ENCODE measurements at places on chromosomes 16 and 17.

DNA sequence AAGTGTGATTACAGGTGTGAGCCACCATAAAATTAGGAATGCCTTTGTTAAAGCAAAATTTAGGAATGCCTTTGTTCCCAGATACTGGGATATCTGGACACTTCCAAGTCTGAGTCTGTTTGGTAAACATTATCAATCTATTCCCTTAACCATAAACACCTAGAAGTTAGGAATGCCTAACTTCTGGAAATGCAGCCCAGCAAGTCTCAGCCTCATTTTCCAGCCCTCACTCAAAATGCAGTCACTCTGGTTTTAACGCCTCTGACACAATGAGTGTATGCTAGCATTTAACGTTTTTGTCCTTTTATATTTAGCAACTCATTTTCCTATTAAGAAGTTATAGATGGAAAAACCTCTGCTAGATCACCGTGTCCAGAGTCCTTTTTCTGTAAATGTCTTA is 34.4 kb upstream of the HAS3 start:
- DNase-seq = no peak

DNA sequence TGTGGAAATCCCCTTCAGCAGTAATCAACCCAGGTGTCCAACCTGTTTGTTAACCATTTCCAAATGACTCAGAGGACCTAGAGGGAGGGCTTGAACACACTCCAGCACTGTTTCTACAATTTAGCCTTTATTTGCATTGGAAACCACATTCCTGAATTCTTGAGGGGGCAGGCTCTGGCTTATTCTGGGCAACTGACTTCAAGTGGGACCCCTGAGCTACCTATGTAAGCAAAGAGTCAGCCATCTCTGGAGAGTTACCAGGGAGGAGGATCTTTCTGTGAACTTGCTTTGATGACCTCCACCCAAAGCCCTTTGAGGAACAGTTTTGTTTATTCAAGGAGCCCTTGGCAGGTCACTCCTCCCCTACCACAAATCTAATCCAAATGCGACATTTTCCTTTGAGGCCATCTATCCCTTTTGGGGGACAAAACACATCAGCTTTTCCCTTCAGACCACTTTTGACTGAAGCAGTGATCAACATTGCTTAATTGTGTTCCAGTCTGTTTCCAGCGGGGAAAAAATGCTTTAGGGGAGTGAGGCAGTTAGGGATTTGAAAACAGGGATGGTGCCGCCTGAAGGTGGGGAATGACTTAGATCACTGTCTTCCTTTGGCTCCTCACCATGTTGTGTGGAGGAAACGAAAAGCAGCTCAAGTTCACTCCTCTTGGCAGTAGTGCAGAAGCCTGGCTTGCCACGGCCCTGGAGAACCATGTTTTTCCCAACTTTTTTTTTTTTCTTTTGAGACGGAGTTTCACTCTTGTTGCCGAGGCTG is 46.2 kb downstream of the TUBD1 start:
- peak; percentile 98 for DNase-seq

DNA sequence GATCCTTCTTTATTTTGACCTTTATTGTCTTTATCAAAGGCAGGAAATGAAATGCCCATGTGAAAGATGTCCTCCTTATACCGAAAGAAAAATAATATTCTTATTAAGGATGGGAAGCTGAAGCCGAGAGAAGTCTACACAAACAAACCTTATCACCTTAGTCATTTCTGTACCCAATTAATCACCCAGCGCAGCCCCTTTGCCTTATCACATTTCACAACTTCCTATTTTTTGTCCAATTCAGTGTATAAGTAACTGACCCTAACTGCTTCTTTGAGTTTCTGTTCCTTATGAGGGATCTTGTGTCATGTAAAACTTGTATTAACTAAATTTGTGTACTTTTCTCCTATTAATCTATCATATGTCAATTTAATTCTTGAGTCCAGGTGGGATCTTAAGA is 16.4 kb upstream of the CCL23 start:
- no peak for DNase-seq

GRCh38 chr17:50181144-50181543 is 15.3 kb downstream of the SGCA start:
- no peak for DNase-seq

GRCh38 chr16:21646721-21647561 is 5.5 kb downstream of the IGSF6 start:
- no peak for DNase-seq

GRCh38 chr16:13130586-13130985 is 229.2 kb downstream of the SHISA9 start:
- DNase-seq = no peak

DNA sequence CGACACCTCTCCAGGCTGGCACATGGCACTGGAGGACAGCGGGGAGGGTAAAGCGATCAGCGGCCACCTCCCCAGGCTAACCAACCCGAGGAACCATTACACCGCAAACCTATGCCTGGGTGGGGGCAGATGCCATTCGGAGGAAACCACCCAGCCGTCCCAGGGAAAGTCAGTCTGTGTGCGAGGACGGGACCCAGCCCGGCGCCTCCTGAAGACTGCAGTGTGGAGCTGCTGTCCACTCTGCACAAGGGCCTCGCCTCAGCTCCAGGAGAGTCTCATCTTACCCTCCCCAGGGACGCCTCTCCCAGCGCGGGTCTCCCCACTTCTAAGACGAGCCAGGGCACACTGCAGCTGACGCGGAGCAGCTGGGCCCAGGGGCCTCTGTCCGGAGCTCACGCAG is 8.0 kb downstream of the SLC38A10 start:
- DNase-seq = no peak

GRCh38 chr16:78436846-78437245 is 337.4 kb downstream of the WWOX start:
- DNase-seq = no peak

- no peak for DNase-seq
Observed at GRCh38 chr16:58026705-58027160, 1.2 kb downstream of the MMP15 start.

DNA sequence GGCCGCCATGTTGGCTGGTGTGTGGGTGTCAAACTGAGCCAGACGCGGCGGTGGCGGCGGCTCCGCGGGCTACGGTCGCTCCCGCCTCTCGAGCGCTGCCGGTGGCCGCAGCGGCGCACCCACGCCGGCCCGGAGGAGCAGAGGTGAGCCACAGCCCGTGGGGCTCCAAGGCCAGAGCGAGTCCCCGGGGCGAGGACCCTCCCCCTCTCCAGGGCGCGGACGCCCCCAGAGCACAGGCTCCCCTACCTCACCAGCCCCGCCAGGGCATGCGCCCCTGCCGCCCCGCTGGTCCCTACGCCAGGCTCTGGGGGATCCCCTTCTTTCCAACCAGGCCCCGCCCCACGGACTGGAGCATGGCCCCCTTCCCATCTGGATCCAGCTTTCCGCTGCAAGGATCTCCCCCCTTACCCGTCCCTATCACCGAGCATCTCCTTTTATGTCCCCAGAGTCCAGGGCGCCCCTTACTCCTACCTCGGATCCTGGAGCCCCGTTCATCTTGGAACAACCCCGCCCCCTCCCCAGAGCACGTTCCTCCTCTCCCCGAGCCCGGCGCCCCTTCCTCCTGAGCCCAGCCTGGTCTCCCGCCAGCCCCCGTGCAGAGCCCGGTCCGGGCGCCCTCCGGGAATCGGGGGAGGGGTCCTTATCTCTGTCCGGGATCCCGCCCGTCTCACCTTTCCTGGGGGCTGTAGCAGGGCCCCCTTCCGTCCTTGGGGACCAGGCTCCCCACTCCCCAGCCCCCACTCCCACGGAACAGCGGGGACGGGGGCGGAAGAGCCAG is 412 bp downstream of the EPN2 start:
- DNase-seq = no peak

GRCh38 chr17:73261952-73262675 is 434 bp upstream of the CPSF4L start:
- DNase-seq = no peak

DNA sequence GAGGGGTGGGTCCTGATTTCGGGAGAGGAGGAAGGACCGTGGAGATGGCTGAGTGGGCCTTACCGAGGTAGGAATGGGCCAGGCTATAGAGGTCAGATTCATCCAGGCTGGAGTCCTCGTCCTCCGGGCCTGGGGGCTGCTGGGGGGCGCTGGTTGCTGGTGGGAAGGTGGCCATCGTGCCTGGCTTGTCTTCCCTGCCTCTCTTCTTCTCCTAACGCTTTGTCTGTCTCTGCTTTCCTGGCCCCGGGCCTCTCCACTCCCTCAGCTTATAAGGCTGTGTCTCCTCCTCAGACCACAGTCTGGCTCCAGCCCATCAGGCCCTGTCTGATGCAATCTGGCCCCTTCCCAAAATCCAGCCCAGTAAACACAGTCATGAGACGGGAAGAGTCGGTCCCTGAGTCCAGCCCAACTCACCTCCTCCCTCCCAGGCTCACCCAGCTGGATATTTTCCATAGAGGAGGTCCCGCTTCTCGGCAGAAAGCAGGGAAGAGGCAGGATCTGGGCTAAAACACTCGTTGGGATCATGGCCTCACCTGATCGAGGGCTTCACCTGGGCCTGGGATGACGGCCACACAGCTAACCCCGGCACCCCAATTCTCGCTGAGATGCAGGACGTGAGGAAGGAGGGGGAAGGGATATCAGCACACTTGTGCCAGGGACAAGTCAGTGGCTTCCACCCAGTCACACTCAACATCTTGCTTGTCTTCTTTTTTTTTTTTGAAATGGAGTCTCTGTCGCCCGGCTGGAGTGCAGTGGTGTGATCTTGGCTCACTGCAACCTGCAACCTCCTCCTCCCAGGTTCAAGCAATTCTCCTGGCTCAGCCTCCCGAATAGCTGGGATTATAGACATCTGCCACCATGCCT is at the start of gene NUPR1:
Gene NUPR1 (minus strand): TSS at position 242 of the 864 bp plus-strand sequence. CDS start 67 bp downstream, at position 175.
- DNase-seq = no peak

- no peak for DNase-seq
Observed at GRCh38 chr16:63187638-63188037, 1151.4 kb upstream of the CDH8 start.

GRCh38 chr16:31198207-31198882 is 4.2 kb downstream of the PYCARD start:
- no peak for DNase-seq

DNA sequence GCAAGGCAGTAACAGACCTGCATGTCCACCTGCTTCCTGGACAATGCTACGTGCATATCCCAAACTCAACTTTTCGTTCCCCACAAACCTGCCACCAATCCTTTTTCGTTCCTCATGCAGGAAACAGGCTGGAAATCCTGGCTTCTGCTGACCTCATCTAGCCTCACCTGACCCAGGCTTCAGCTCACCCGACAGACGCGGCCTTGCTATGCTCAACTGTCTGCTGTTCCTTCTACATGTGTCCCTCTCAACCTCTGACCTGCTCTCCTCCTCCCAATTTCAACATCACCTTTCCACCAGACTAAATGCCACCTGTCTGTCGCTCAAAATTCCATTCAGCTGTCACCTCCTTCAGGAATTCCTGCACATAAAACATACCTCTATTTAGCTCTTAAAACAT is 44.5 kb downstream of the XPO6 start:
- no peak for DNase-seq

- no peak for DNase-seq
Observed at GRCh38 chr16:17382949-17383863, 87.6 kb downstream of the XYLT1 start.

DNA sequence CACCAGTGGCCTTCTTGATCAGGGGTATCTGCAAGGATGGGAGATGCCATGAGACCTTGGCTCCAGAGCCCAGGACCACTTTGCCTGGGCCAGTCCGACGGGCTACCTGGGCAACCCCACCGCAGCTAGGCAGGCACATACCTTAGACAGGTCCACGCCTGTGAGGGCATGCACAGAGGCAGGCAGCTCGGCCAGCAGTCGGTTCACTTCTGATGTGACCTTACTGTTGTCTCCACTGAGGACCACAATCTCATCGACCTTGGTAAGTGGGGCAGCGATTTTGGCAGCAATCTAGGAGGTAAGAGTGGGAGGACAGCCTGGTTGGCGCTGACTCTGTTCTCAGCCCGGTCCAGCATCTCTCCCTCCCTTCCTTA is 17.0 kb downstream of the FLOT2 start:
- DNase-seq = peak; percentile 11

- peak; percentile 86 for DNase-seq
Observed at GRCh38 chr17:7842380-7843256, 8.6 kb downstream of the KDM6B start.

DNA sequence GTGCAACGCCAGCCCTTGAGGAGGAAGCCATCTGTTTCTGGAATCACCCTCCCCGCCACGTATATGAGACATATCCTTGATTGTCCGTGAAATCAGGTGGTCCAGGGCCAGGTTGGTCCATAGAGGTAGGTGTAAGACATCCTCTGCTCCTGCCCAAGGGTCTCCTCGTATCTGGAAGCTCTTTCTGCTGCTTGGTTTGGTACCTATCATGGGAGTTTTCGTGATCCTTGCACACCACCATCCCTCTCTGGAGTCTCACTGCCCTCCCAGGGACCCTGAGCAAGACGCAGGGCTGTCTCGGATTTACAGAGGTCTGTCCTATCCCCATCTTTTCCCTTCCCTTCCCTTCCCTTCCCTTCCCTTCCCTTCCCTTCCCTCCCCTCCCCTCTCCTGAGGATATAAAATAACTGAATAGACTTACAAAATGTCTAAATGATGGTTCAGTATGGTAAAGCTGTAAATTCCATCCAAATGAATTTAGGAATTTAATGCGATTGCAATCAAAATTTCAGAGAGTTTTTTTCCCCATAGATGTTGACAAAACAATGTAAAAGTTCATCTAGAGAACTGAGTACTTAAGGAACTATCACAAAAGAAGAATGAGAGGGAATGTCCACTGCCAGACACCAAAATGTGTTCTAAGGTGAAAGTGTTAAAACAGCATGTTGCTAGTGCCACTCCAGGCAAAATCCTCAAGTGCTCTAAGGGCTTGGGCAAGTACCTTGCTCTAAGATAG is 2.0 kb upstream of the CCDC42 start:
- no peak for DNase-seq

GRCh38 chr17:65433157-65433556 is 128.3 kb downstream of the AXIN2 start:
- no peak for DNase-seq

DNA sequence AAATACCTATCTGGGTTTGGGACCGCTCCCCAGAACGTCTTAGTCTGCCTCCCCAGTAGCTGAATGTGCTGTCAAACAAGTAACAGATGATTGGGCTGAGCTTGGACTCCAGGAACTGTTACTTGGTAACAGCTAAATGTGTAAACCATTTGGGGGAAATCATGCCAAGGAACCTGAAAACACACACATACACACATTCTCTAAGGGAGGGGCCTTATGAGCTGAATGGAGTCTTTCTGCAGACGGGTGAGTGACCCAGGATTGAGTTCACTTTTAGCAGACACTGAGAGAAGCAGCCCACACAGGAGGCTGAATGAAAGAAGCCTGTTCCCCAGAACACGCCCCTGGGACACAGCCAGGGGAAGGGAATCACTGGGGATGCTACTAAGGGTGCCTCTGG is 1.6 kb downstream of the ACLY start:
- peak; percentile 22 for DNase-seq

- no peak for DNase-seq
Observed at GRCh38 chr17:76452127-76452659, 759 bp downstream of the UBE2O start.

GRCh38 chr17:21001813-21002221 is 41.0 kb downstream of the USP22 start:
- no peak for DNase-seq
